ENCODE measurements at places on chromosomes 5 and 9.

DNA sequence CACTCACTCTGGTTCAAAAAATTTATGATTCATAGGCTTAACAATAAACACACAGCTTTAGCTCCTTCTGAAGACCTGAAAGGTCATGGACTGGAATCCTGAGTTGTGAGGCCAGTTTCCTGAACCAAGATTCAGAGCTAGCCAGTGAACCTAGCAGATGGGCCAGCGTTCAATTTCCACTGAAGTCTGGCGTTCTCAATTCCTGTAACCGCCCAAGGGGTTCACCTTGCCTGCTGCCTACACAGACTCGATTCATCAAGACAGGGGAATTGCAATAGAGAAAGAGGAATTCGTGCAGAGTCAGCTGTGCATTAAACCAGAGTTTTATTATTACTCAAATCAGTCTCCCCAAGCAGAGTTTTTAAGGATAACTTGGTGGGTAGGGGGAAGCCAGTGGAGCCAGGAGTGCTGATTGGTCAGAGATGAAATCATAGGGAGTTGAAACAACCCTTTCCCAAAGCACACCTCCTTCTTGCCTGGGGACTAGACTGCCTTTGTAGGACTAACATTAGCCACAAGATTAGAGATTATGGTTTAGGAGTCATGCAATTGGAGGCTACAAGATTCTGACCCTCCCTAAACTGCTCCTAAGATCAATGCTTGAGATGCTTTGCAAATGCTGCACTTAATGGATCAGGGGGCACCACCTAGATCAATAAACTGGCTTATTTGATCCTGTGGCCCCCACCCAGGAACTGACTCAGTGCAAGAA, 117.5 kb upstream of the SHB start:
- DNase-seq: no peak

- no peak for DNase-seq
Observed at GRCh38 chr5:91420879-91421278, 37.8 kb upstream of the ARRDC3 start.

DNA sequence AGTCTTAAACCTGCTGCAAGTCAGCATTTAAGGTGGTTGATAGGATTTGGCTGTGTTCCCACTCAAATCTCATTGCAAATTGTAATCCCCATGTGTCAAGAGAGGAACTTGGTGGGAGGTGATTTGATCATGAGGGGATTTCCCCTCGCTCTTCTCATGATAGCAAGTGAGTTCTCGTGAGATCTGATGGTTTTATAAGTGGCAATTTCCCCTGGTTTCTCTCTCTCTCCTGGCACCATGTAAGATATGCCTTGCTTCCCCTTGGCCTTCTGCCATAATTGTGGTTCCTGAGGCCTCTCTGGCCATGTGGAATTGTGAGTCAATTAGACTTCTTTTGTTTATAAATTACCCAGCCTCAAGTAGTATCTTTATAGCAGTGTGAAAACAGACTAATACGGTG, 84.3 kb upstream of the SMC2 start:
- DNase-seq: peak; percentile 69

- peak; percentile 27 for DNase-seq
Observed at GRCh38 chr9:137454597-137455358, 4.4 kb downstream of the NSMF start.

GRCh38 chr5:111143910-111144309, 51.8 kb downstream of the WDR36 start:
- peak; percentile 78 for DNase-seq

- no peak for DNase-seq
Observed at GRCh38 chr5:156147944-156148285, 179.0 kb upstream of the SGCD start.

GRCh38 chr5:139205124-139205523, 7.0 kb upstream of the SIL1 start:
- no peak for DNase-seq

DNA sequence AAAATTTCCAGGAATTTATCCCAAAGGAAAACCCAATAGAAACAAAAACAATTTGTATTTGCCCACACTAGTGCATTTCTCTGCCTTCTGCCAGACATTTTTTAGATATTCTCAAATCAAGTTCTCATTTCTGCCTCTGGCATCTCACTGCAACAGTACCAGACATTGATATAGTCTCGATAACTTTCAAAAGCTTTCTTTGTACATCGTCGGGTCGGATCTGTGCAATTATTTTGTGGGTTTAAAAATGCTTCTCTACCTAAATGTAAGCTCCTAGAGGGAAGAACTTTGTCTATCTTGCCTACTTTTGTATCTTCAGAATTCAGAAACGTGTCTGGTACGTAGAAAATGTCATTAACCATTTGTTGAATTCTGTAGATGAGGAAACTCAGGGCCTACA, 125.5 kb upstream of the LIFR start:
- DNase-seq: no peak

GRCh38 chr5:38948501-38948900, 102.7 kb downstream of the OSMR start:
- DNase-seq: peak; percentile 91

DNA sequence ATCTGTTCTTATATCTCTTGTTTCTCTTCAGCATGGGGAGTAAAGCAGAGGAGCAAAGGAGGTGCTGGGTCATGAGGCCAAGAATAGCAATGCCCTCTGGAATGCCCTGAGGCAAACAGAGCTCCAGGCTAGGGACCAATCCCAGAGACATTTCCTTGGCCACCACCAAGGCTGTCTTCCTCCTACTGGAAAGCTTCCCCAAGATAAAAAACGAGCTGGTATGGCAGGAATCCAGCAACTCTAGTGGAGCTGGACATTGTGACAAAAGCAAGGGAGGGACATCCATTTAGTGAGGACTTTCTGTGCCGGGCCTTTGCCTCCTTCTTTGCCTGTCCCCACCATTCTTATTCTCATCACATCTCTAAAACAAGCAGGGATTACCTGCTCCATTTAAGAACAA, 161.6 kb downstream of the ASTN2 start:
- no peak for DNase-seq

DNA sequence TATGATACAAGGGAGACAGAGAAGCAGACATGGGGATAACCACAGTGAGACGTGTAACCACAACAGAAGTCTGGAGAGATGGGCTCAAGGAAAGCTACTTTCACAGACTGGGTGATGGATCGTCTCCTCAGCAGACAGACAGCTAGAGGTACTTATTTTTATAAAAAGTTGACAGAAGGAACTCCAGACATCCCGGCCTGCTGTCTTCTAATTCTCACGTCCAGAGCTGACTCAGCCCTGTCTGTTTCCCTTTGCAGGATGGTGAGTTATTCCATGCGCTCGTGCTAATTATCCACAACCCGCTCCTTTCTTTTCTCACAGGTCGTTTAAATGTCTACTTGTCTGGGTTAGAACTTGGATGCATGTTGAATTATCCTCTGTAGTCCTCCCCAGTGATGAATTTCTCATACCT, 304.5 kb downstream of the CWC27 start:
- DNase-seq: no peak

DNA sequence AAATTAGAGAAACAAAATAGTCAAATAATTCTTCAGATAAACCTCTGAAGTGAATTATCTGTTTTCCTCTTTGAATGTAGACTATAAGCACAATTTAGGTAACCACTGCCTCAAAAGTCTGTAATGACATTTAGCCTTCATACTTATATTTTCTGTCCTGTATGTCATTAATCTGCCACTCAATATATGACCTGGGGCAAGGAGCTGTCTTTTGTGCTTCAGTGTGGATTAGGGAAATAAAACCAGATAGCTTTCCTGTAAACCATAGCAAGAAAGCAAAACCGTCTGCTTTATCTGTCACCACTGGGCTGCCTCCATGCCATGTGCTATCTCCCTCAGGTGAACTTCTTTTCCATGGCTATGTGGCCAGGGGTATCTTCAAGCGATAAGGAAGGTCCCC, 606.6 kb upstream of the C9orf72 start:
- no peak for DNase-seq

- peak; percentile 56 for DNase-seq
Observed at GRCh38 chr5:78550891-78551290, 97.7 kb downstream of the LHFPL2 start.

- no peak for DNase-seq
Observed at GRCh38 chr5:81398741-81399140, 4.8 kb upstream of the ACOT12 start.

- DNase-seq: peak; percentile 59
Observed at GRCh38 chr9:114446036-114446435, 58.3 kb upstream of the AKNA start.

GRCh38 chr9:111601237-111602018, 2.0 kb upstream of the PTGR1 start:
- DNase-seq: peak; percentile 85

DNA sequence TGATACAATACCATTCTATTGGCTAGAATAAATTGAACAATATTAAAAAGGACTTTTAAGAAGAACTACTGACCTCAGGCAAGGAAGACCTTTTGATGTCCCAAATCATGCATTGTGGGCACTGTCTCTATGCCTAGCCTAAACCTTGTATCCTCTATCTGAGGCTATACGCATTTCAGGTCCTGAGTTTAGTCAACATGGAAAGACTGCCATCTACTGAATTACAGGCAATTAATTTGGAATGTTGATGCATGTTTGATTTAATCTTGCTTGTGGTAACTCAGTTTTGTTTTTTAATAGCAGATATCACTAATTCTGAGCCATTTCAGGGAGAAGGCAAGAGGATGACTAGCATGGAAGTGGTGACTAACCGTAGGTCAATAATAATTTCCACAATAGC, 585.3 kb upstream of the CCNG1 start:
- no peak for DNase-seq

GRCh38 chr5:476102-476813, 33.3 kb downstream of the EXOC3 start:
- DNase-seq: no peak

DNA sequence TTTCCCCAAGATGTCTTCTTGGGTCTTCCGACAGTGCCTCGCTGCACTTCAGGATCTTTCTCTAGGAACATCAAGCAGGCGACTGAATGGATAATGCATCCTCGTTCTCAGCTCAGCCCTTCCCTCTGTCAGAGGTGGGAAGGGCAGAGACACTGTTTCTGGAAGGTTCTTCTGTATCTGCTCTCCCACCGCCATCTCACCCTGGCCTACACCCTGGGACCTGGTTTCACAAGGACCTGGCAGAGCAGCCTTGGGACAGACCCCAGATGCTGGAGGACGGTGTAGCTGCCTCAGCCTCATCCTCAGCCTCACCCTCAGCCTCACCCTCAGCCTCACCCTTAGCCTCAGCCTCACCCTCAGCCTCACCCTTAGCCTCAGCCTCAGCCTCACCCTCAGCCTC, 18.5 kb downstream of the MRPL36 start:
- no peak for DNase-seq

- DNase-seq: peak; percentile 44
Observed at GRCh38 chr5:143605403-143606005, 202.0 kb upstream of the NR3C1 start.

DNA sequence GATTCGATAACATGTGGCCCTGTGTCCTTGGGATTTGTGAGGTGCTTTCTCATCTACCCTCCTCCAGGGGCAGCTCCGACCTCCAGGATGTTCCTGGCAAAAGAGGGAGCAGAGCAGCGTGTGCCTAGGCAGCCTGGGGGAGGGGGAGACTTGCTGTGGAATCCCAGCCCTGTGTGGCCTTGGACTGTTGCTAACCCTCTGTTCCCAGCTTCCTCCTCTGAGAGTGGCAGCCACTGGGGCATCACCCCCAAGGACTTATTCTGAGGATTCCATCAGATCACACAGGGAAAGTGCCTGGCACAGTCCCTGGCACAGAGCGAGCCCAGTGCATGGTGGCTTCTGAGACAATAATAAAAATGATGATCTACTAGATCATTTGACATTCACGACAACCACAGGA, 265.1 kb upstream of the MVB12B start:
- DNase-seq: no peak

- no peak for DNase-seq
Observed at GRCh38 chr9:21804331-21804730, 1.9 kb downstream of the MTAP start.

DNA sequence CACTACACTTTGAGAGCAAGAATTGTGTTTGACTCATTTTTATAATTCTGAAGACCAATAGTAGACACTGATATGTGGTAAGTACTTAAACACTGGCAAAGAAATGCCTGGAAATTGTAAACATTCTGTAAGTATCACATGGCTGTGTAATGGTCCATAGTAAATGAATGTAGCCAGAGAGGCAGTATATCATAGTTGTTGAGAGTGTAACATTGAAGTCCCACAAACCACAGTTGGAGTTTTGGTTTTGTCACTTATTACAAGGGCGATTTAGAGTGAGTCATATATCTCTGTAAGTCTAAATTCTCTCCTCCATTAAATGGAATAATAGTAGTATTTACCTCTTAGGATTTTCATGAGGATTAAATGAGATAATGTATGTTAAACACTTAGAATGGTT, 181.1 kb upstream of the MEF2C start:
- DNase-seq: no peak

DNA sequence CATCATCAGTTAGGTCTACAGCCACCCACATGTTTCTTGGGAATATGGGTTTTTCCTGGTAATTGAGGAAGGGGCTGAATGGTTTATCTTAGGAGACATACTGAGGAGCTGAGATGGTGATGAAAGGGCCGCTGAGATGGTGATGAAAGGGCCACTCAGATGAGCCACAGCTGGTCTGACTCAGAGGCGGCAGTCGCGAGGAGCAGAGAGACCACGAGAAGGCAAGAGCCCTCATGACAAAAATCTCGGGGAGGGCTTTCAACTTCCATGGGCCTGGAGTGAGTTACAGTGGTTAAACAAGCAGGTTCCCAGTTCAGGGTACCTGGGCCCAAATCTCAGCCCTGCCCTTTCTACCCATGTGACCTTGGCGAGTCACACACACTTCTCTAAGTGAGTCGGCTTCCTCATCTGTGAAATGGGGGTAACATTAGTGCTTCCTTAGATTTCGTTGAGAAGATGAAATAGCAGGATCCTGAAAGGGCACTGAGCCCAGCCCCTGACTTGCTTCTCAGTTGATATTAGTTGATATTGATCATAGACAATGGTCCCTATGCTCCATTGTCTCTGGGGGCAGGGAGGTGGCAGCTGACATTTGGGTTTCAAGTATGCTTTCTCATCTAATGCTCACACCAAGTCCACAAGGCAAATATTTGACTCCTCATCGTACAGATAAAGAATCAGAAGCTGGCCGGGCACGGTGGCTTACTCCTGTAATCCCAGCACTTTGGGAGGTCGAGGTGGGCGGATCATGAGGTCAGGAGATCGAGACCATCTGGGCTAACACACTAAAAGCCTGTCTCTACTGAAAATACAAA, 169.5 kb downstream of the RGS3 start:
- DNase-seq: peak; percentile 51

GRCh38 chr5:66987126-66987525, 209.5 kb downstream of the CD180 start:
- DNase-seq: peak; percentile 49

GRCh38 chr9:135088979-135089847, 1.7 kb downstream of the OLFM1 start:
- no peak for DNase-seq
